Omental fat pad (tissue), 4 donors: ENCODE measurements at places on chromosomes 11 and 22. TPM values are rescaled to one million over a fixed set of nuclear protein-coding genes. Genes with fewer than 3 reads are reported as not detected.

Gene DEUP1
- total RNA-seq, result not detected

Gene CATSPER1
- not detected for total RNA-seq

Gene SEC14L6
- 1.3 TPM for total RNA-seq

Gene DDT
- total RNA-seq, result 156 TPM

Gene MLC1
- not detected for total RNA-seq

GRCh38 chr11:396511-396947 lies 2.5 kb downstream of the PKP3 start:
- no peak for DNase-seq

DNA sequence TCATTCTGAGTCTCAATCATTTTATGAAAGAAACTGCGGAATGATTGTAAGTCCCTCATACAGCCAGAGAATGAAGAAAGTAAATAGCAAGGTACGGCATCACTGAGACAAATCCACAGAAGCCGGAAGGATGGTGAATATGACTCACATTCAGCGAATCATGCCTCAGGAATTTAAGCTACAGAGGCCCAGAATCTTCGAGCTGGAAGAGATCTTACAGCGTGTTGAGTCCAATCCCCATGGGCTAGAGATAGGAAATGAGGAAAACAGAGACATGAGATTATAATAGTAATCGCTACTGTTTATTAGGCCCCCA lies 173.2 kb downstream of the KIF18A start:
- DNase-seq, result no peak

GRCh38 chr11:63879598-63880402 lies 37.2 kb downstream of the RCOR2 start:
- no peak for DNase-seq

- no peak for DNase-seq
Observed at GRCh38 chr11:78641541-78641940, 66.9 kb upstream of the NARS2 start.

GRCh38 chr11:119481667-119482400 lies 58.9 kb upstream of the THY1 start:
- DNase-seq, result peak; percentile 19

- DNase-seq, result no peak
Observed at GRCh38 chr11:44456544-44457300, 108.7 kb upstream of the CD82 start.

DNA sequence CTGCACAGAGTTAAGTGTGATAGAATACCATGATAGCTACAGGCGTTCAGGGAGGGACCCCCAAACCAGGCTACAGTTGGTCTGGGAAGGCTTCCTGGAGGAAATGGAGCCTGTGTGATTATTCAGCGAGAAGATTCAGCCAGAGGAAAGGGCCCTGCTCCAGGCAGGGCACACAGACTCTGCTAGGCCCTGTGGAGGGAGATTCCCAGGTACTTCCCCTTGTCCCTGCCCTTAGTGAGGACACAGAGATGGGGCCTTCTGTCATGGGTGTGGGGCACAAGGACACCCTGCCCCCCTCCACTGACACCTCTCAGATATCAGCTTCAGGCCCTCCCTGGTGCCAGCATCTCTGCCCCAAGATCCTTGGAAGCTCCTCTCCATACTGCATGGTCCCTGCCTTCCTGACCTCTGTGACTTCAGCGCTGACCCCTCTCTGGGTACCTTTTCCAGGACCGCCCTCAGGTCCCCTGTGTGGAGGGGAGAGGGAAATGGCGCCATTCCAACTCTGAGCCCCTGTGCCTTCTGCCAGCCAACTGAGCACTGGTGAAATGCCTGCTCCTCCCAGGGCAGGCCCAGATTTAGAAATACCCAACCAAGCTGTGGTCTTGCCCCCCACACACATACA lies 12.6 kb upstream of the POU2F3 start:
- DNase-seq, result no peak
